Uterus (tissue), 4 donors: ENCODE measurements at places on chromosomes 11 and 22. TPM values are rescaled to one million over a fixed set of nuclear protein-coding genes. Genes with fewer than 3 reads are reported as not detected.

GRCh38 chr11:133811850-133812685 is 33.2 kb downstream of the SPATA19 start:
- no peaks in the 10 kb centered on the region for H3K4me1 ChIP-seq
- H3K27ac ChIP-seq, result no peak overlapping the region
- DNase-seq, result no peak
- no peak overlapping the region for H3K4me3 ChIP-seq
- H3K36me3 ChIP-seq, result no peaks in the 10 kb centered on the region
- no peaks in the 10 kb centered on the region for H3K27me3 ChIP-seq

DNA sequence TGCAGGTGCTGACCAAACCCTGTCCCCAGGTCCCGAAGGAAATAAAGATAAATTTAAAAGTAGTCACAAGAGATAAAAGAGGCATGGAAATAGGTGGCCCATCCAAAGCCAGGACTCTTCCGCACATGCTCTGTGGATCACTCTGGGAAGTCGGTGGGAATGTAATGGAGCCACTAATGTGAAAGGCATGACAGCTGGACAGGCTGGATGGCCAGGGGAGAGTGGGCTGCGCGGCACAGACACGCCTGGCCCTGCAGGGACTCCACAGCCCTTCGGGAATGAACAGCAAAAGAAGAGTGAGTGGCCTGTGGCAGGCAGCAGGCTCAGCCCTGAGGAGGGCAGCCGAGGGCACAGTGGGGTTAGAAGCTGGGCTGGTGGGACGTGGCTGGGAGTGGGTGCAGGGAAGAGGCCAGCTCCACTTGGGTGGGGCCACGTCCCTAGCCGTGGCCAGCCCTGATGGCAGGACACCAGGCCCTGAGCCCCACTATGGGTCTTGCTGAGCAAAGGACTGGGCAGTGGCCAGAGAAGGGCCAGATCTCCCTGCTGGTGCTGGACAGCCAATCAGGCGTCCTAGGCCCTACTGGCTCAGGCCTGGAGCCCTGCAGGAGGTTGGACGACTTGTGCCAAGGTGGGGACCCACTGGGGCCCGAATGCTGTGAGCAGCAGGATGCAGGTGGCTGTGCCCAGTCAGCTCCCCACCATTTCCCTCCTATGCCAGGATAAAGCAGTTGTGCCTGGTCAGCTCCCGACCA is 31.3 kb upstream of the GNB1L start:
- no peak overlapping the region for H3K27ac ChIP-seq
- no peaks in the 10 kb centered on the region for H3K36me3 ChIP-seq
- no peaks in the 10 kb centered on the region for H3K27me3 ChIP-seq
- H3K4me3 ChIP-seq, result no peak overlapping the region

GRCh38 chr11:104912102-104912501 is 13.8 kb upstream of the CASP12 start:
- H3K4me1 ChIP-seq, result no peaks in the 10 kb centered on the region
- H3K4me3 ChIP-seq, result no peak overlapping the region
- DNase-seq, result no peak
- no peak overlapping the region for H3K27ac ChIP-seq

DNA sequence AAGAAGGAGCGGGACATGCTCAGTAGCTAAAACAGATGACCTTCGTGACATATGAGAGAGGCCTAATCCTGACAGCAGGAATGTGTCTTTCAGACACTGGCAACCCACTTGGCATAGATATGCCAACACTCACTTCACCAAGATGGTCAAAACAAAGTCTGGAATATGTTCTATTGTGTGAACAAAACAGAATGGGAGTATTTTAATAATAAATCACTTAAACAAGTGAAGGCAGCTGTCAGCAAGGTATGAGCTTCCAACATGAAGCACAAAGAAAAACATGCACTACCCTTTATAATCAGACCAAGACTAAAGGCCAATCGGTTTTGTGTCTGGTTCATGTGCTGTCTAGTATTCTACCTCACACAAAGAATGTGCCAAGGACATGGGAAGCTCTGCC is 23.1 kb downstream of the CCDC34 start:
- no peak for DNase-seq
- no peaks in the 10 kb centered on the region for H3K4me1 ChIP-seq
- H3K27me3 ChIP-seq, result no peaks in the 10 kb centered on the region
- H3K27ac ChIP-seq, result no peak overlapping the region
- H3K4me3 ChIP-seq, result no peak overlapping the region
- no peaks in the 10 kb centered on the region for H3K36me3 ChIP-seq

- peak; percentile 56 for DNase-seq
- no peaks in the 10 kb centered on the region for H3K27me3 ChIP-seq
- H3K36me3 ChIP-seq, result no peaks in the 10 kb centered on the region
Observed at GRCh38 chr11:9535189-9535781, 38.2 kb upstream of the WEE1 start.

DNA sequence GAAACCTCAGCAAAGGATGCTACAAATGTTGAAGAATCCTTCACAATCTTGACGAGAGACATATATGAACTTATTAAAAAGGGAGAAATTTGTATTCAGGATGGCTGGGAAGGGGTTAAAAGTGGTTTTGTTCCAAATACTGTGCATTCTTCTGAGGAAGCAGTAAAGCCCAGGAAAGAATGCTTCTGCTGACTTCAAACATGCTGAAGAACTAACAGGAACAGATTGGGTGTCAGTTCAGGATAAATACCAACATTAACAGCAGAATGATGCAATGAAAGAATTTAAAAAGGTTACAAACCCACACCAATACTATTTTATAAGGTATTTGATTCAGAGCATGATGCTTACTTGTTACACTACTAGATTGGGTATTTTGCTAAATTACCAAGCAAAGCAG is 33.9 kb downstream of the RAB39A start:
- no peak overlapping the region for H3K4me3 ChIP-seq
- no peak overlapping the region for H3K27ac ChIP-seq
- no peaks in the 10 kb centered on the region for H3K4me1 ChIP-seq
- H3K36me3 ChIP-seq, result no peaks in the 10 kb centered on the region

- no peak for DNase-seq
- no peak overlapping the region for H3K27ac ChIP-seq
- no peaks in the 10 kb centered on the region for H3K36me3 ChIP-seq
- no peaks in the 10 kb centered on the region for H3K4me1 ChIP-seq
- H3K4me3 ChIP-seq, result no peak overlapping the region
Observed at GRCh38 chr11:1706634-1707400, 9.8 kb downstream of the KRTAP5-6 start.

- H3K27ac ChIP-seq, result peak overlapping the region; percentile 79
- no peaks in the 10 kb centered on the region for H3K27me3 ChIP-seq
- no peaks in the 10 kb centered on the region for H3K4me1 ChIP-seq
Observed at GRCh38 chr22:35961480-35962295, 66.9 kb downstream of the RBFOX2 start.

GRCh38 chr11:119589001-119589400 is 140.0 kb downstream of the NECTIN1 start:
- no peaks in the 10 kb centered on the region for H3K27me3 ChIP-seq
- no peaks in the 10 kb centered on the region for H3K4me1 ChIP-seq
- H3K36me3 ChIP-seq, result no peaks in the 10 kb centered on the region

- H3K4me3 ChIP-seq, result no peak overlapping the region
- H3K27me3 ChIP-seq, result no peaks in the 10 kb centered on the region
- no peaks in the 10 kb centered on the region for H3K4me1 ChIP-seq
- DNase-seq, result no peak
- peak overlapping the region; percentile 31 for H3K27ac ChIP-seq
Observed at GRCh38 chr11:118206391-118207031, 18.3 kb downstream of the JAML start.

GRCh38 chr11:33994937-33995336 is 56.6 kb upstream of the CAPRIN1 start:
- no peaks in the 10 kb centered on the region for H3K36me3 ChIP-seq
- DNase-seq, result no peak
- H3K27me3 ChIP-seq, result no peaks in the 10 kb centered on the region
- no peak overlapping the region for H3K27ac ChIP-seq
- no peak overlapping the region for H3K4me3 ChIP-seq

GRCh38 chr22:45077286-45077685 is 67.5 kb upstream of the PHF21B start:
- peaks cover 14% of the 10 kb centered on the region for H3K27me3 ChIP-seq
- no peak overlapping the region for H3K27ac ChIP-seq
- no peaks in the 10 kb centered on the region for H3K4me1 ChIP-seq
- DNase-seq, result no peak

DNA sequence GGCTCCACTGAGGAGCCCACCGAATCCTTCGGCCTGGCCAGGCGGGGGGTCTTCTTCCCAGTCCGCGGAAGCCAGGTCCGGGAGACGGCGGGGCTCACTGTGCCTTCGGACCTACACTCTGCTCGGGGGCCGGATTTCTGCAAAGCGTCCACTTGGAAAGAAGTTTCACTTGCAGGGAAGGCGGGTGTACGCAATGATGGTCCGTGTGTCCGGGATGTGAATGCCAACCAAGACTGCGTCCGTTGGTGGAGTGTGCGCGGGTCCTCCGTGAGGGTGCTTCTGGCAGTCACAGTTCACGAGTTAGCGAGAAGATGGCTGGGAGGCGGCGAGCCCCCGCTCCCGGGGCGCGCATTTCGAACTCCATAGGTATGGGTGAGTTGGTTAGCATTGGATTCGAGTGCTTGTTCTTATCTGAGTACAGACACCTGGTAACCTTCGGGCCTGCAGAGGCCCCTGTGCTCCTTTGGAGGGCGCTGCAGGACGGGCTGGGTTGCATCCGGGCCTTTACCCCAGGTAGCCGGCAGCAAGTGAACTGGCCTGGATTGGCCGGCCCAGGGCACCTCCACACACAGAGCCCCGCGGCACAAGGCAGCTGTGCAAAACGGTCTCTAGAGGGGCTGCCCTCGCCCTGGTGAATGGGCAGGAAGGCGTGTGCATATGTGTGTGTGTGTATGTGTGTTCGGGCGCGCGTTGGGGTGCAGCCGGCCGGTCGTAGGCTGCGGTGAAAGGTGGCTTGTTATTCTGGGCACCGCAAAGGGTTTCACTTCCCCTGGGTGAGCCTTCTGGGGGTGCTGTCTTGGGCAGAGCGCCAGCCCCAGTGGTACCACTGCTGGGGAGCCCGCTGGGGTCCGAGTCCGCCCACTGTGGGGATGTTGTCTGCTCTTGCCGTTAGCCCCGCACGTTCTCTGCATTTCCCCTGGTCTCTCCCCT is 13.3 kb upstream of the CYP2R1 start:
- H3K27me3 ChIP-seq, result no peaks in the 10 kb centered on the region
- H3K4me3 ChIP-seq, result peak overlapping the region; percentile 38
- H3K36me3 ChIP-seq, result no peaks in the 10 kb centered on the region
- H3K4me1 ChIP-seq, result no peaks in the 10 kb centered on the region
- no peak overlapping the region for H3K27ac ChIP-seq

GRCh38 chr11:370070-370941 is 1.0 kb downstream of the B4GALNT4 start:
- H3K4me3 ChIP-seq, result peak overlapping the region; percentile 11
- no peaks in the 10 kb centered on the region for H3K27me3 ChIP-seq
- H3K27ac ChIP-seq, result no peak overlapping the region
- no peak for DNase-seq

The NLRP14 gene
- 0.24 TPM for total RNA-seq

The ALDH3B2 gene
- not detected for total RNA-seq
